ENCODE measurements at places on chromosomes 6 and 20.

GRCh38 chr20:49906101-49906604 lies 9.2 kb downstream of the SPATA2 start:
- DNase-seq: peak; percentile 16

DNA sequence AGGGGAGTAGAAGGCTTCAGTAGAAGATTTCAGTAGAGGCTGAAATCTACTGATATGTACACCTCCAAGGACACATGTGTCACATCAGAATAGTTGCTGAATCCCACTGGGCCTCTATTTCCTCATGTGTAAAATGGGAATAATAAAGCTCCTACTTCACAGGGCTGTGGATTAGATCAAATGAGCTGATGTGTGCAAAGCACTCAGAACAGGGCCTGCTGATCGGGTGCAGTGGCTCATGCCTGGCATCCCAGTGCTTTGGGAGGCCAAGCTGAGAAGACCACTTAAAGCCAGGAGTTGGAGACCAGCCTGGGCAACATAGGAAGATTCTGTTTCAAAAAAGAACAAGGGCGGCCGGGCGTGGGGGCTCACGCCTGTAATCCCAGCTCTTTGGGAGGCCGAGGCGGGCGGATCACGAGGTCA lies 8.1 kb upstream of the AP5S1 start:
- no peak for DNase-seq

DNA sequence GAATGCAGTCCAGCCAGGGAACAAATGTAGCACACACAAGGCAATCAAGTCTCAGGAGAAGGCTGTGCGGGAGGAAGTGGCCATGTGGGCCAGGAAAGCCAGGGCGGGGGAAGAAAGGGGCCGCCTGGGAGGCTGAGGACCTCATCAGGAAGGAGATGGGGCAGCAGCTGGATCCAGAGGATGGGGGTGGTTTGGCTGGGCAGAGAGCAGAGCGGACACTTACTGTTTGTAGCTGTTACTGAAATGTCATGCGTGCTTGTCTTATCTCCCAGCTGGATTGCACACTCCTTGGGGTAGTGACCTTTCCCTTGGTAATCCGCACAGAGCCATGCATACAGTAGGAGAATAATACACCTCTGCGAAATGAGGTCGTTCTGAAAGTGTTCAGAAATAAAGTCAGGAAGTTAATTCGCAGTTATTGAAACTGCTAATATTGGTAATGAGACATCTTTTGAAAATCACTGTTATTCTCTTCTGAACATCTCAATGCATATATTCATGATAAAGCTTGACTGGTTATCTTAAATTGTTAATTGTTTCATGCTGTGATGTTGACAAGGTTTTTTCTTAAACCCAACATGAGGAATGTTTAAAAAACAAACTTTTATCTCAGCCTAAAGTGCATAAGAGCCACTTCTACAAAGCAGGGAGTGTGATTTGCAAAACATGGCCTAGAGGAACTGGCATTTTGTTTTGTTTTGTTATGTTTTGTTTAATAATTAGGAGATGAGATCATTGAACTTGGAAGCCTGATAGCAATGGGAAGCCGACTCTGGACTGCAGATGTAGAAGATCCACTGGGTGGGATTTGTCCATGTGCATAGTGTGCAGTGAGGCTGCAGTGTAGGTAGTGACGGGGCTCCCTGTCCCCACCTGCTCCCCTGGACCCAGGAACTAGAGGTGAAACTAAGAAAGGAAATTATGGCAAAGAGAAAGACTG lies 18.0 kb upstream of the MAP3K4 start:
- DNase-seq: no peak

DNA sequence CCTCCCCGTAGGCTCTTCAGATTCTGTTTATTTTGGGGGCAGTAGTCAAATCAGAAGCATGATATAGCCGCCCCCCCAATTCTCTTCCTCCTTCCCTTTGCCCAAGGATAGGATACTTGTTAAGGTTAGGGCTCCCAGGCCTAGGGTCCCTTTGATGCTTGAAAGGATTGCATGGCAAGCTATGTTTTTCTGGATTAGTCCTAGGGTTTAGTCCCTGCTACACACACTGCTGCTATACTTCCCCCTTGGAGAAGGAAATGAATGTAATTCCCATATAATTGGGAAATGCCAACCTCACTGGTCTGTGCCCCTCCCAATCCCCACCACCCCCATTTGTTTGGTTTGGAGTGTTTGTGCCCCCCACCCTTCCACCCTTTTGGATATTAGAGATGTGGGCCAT lies 62.8 kb downstream of the ZFAND3 start:
- no peak for DNase-seq

DNA sequence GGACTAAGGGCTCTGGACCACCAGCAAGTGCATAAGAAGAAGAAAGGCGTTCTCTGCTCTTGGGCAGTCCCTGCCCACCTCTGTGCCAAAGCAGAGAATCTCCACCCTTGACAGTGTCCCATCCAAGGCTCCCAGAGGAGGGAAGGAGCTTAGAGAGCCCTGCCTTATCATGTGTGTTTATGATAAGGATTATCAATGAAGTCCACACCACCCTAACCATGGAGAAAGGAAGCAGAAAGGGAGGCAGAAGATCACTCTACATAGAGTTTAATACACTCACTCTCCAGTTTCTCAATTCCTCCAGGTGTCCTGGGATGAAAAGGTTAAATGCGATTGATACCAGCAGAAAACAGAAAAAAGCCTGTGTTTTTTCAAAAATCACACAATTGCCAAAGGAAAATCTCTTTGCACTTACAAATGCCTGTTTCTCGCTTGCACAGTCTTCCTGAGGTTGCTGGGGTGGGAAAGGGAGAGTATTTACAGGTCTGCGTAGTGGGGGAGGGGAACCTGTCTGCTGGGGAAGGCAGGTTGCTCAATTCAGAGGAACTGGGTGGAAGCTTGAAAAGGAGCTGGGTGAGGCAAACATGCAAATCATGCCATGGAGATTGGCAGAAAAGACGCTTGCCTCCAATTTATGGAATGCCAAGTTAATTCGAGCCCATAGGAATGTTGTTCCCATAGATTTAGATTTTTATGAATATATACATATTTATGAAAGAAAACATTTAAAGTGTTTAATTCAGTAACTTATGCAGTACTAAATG lies 104.0 kb downstream of the EYA2 start:
- no peak for DNase-seq

DNA sequence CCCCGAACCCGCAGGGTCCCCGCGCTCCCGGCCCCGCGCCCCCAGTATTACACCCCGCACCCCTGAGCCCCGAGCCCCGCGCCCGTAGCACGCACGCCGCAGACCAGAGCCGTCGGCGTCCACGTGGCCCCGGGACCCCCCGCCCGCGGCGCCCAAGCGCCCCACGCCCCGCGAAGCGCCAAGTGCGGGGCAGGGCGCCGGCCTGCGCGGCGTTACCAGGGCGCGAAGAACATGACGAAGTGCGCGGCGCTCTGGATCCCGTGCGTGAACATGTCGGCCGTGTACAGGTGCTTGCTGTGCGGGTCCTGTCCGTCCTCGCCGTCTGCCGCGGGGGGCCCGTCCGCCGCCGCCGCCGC lies 312 bp downstream of the TXNDC5 start:
- no peak for DNase-seq

DNA sequence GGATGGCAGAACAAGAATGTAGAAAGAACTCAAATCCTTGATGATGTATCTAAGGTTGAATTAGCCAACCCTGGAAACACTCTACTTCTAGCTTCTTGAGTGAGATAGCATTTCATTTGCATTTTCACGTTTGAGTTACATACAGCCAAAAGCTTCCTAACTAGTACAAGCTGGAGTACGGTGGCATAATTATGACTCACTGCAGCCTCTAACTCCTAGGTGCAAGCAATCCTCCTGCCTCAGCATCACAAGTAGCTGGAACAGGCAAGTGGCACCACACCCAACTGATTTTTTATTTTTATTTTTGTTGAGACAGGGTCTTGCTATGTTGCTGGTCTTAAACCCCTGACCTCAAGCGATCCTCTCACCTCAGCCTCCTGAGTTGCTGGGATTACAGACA lies 36.5 kb upstream of the STK35 start:
- no peak for DNase-seq

DNA sequence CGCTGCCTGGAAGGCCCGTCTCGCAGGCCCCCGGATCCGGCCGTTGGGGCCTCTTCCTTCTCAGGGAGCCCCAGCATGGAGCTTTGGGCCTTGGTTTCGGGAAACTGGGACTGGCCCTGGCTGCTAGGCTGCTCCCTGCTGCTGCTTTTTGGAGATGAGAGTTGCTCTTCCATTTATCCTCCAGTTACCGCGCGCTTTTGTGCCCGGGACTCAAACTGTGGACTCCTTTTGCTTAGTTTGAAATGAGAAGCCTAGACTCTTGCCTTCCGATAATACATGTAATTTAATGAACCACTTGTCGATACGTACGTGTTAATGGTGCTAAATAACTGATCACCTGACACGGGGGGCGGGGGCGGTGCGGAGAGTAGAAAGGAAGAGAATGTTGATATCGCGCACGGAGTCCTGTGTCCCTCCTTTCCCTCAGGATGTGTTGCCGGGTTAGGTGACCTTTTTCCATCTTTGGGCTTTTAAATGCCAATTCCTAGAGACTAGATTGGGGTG lies 968 bp downstream of the PHF3 start:
- DNase-seq: peak; percentile 80

GRCh38 chr20:1225783-1226654 lies at the start of gene RAD21L1:
TSS of gene RAD21L1 (plus strand) at chr20:1226044. CDS start at chr20:1228454, 2,410 bp downstream.
- peak; percentile 78 for DNase-seq

GRCh38 chr6:17450832-17451231 lies 57.4 kb downstream of the CAP2 start:
- DNase-seq: no peak

- DNase-seq: no peak
These were observed 72.4 kb upstream of the GTSF1L start for GRCh38 chr20:43799150-43799711.

GRCh38 chr20:2203436-2203835 lies 92.4 kb upstream of the TGM3 start:
- DNase-seq: no peak

- DNase-seq: no peak
These were observed 120.5 kb upstream of the BTBD3 start for GRCh38 chr20:11797156-11797555.

DNA sequence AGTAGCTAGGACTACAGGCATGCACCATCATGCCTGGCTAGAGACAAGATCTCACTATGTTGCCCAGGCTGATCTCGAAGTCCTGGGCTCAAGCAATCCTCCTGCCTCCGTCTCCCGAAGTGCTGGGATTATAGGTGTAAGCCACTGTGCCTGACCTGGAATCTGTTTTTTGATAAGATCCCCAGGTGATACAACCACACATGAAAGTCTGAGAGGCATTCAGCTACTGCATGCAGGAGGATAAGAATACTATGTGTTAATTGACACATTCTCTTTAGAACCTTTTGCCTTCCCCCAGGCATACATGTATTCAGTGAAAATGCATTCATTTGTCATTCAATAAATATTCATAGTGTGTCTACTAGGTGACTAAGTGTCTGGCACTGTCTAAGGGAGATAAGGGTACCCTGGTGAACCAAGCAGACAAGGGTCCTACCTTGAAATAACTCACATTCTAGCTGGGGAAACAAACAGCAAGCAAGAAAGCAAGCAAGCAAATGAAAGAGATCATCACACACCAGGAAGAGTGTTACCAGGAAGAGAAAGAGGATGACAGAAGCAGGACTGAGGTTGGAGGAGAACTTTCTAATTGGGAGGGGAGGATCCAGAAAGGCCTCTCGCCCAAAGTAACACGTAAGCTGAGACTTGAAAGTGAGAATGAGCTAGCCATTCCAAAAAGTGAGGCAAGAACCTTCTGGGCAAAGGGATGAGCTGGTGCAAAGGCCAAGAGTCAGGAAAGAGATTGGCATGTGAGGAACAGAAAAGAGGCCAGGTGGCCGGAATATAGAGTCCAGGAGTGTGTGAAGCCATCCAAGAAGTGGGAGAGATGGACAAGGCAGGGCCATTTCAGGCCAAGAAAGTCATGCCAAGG lies 6.5 kb downstream of the GFOD1 start:
- no peak for DNase-seq
